Omental fat pad (tissue), 4 donors: ENCODE measurements at places on chromosomes 12 and 14.

DNA sequence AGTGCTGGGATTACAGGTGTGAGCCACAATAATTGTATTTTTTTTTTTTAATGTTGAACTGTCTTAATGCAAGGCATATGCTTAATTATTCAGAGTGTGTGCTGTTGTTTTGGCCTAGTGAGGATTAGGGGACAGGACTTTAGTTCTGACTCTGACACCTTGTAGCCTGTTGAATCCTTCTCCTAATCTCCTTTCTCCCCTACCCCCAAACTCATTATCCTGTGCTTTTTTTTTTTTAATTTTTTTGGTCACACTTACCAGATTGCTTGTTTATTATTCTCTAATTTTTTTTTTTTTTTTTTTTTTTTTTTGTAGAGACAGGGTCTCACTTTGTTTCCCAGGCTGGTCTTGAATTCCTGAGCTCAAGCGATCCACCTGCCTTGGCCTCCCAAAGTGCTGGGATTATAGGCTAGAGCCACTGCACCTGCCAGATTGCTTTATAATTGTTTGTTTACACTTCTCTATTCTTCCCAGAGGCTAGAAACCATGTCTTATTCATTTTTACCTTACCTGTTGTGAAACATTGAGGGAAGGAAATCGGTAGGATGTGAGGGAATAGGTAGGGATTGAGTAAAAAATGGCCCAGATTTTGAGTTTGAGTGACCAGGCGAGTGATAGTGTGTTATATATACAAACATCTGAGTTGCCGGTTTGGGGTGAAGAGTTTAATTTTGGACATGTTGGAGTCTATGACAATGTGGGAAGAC is 32.2 kb downstream of the DIP2B start:
- DNase-seq = no peak

GRCh38 chr12:6430124-6430989 is 14.4 kb upstream of the CD27 start:
- peak; percentile 97 for DNase-seq

DNA sequence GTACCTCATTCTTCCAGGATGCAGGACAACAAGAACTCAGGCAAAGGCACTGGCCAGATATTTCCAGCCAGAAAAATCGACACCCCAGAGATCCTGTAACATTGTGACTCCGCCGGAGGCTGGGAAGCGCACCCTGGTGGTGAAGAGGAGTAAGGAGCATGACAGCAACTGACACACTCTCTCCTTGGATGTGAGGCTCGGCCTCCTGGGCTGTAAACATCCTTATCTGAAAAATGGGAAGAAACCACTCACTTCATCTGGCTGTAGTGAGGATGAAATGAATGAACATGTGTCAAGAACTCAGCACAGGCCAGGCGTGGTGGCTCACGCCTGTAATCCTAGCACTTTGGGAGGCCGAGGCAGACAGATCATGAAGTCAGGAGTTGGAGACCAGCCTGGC is 27.5 kb downstream of the TCHP start:
- DNase-seq = no peak

- no peak for DNase-seq
Observed at GRCh38 chr14:63874223-63874622, 21.4 kb downstream of the SYNE2 start.

DNA sequence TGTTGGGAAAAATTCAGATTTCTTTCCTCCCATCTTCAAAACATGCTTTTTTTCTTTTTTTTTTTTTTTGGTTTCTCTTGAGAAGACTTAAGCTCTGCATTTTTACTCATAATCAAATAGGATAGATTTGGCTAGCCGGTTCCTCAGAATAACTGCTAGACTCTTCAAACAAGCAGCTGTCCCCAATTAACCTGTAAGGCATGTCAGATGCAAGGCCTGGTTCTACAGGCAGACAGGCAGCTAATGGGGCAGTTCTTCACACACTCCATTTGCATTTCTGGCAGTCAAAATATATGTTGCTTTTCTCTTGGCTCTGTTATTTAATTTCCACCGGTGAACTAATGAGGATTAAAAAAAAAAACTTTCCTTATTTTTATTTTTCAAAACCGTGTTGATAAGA is 228.0 kb upstream of the ATP2B1 start:
- DNase-seq = no peak

- DNase-seq = no peak
Observed at GRCh38 chr12:67475725-67476124, 172.8 kb upstream of the DYRK2 start.

DNA sequence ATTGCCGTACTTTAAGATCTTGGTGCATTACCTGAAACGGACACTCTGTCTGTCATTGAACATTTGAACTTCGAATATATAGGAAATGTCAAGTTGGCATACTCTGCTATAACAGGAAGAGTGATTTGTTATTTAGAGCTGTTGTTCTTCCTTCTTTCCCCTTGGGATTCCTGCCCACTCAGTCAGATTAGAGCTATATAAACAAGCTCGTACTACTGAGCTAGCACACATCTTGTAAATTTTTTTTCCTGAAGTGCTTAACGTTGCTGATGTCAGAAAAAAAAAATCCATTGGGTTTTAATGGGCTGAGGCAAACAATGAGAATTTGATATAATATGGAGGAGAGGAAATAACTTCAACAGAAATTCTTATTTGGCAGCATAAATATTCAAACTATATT is 26.8 kb downstream of the RGS6 start:
- no peak for DNase-seq

DNA sequence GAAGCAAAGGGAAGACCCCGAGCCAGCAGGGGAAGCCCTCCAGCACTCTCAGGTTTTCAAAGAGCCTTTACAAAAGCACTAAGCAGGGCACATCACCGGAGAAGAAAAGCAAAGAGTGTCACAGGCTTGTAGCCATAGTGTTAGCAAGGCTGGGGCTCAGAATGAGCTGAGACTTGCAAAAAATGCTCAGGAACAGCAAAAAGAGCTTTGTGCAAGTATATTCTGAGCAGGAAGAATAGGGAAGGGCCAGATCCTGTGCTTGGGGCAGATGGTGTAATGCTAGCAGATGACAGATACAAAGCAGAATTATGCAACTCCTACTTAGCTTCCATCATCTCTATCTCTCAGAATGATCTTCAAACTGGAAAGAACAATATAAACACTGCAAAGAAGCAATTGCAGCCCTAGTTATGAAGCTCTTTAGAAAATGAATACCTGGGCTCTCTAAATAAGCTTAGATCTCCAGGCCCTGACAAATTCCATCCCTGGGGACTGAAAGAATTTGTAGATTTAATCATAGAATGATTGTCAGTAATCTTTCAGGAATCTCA is 23.7 kb upstream of the PARP11 start:
- no peak for DNase-seq
